ENCODE measurements at places on chromosomes 16 and 17.
A peak's percentile ranks its signal among the peaks of the same experiment; 100 is the strongest.

DNA sequence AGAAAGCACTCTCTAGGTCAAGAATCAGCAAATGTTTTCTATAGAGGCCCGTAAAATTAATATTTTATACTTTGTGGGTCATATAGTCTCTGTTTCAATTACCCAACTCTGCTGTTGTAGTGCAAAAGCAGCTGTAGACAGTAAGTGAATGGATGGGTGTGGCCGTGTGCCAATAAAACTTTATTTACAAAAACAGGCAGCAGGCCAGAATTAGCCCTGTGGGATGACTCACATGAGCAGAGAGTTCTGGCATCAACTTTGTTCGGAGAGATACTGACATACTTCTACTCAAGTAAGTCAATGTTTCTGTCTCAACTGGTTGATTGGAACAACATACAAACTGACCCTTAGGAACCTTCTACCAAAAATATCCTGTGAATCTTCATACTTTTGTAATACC lies 616.2 kb downstream of the MAF start:
- DNase-seq = no peak

- DNase-seq = no peak
These were observed 94.3 kb downstream of the SDK2 start for GRCh38 chr17:73549841-73550430.

DNA sequence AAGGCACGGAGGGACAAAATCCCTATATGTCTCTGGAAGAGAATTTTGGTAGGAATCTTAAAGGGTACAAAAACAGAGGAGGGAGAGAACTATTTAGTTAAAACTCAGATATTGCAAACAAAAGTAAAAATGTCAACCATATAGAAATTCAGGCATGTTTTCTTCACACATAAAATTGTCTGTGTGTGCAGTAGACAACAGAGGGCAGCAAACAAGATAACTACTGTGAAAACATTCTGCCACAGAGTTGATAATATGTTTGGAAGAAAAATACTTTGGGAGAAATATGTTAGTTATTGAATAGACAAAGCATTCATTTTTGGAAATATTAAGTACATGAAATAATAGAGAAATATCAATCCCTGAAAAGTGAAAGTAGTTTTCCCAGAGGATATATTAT lies 56.2 kb downstream of the SNX11 start:
- DNase-seq = no peak

DNA sequence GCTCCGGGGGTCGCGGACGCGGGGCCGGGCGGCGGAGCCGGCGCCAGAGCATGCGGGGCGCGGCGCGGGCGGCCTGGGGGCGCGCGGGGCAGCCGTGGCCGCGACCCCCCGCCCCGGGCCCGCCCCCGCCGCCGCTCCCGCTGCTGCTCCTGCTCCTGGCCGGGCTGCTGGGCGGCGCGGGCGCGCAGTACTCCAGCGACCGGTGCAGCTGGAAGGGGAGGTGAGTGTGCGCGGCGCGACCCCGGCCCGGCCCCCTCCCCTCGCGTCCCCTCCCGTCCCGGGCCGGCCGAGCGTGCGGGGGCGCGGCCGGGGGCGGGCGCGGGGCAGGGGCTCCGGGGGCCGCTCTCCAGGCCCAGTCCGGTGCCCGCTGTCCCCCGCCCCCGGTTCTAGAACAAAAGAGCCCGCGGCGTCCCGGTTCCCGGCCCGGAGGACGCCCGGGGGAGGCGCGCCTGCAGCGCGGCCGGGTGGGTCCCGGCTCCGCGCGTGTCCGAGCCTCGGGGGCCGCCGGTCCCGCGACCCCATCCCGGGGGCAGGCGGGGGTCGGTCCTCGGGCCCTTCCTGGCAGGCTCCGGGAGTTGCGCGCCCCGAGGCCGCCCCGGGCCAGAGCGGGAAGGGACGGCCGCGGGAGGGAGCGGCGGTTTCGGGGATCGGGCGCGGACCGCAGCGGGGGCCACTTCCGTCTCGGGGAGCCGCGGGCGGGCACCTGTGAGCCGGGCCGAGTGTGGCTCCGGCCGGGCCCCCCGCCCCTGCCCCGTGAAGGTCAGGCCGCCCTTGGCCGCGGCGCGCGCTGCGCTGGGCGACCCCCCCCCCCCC lies 563 bp downstream of the METRNL start:
- no peak for DNase-seq

GRCh38 chr16:23979441-23979840 lies 143.7 kb downstream of the PRKCB start:
- DNase-seq = no peak

GRCh38 chr16:55130911-55131310 lies 193.1 kb upstream of the IRX6 start:
- no peak for DNase-seq

DNA sequence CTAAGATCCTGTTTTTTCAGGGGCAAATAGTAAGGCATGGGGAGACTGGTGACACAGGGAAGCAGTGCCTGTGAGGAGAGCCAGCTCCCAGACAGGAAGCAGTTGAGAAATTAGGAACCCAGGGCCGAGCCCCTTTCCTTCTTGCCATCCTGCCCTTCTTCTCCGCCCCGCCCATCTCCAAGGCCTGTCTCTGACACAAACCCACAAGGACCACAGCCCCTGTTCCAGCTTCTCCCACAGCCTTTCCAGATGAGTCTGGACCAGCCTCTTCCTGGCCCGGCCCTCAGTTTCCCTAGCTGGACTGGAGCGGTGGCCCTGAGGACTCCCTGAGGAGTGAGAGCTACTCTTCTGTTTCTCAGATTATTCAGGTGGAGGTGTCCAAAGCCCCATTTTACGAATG lies 9.9 kb downstream of the CCDC102A start:
- DNase-seq = no peak

GRCh38 chr16:50153596-50154419 lies 702 bp downstream of the TENT4B start:
- peak; percentile 39 for DNase-seq

GRCh38 chr16:88439706-88440105 lies 13.4 kb upstream of the ZFPM1 start:
- DNase-seq = no peak

- no peak for DNase-seq
These were observed 16.3 kb downstream of the HS3ST4 start for GRCh38 chr16:25707982-25708583.

DNA sequence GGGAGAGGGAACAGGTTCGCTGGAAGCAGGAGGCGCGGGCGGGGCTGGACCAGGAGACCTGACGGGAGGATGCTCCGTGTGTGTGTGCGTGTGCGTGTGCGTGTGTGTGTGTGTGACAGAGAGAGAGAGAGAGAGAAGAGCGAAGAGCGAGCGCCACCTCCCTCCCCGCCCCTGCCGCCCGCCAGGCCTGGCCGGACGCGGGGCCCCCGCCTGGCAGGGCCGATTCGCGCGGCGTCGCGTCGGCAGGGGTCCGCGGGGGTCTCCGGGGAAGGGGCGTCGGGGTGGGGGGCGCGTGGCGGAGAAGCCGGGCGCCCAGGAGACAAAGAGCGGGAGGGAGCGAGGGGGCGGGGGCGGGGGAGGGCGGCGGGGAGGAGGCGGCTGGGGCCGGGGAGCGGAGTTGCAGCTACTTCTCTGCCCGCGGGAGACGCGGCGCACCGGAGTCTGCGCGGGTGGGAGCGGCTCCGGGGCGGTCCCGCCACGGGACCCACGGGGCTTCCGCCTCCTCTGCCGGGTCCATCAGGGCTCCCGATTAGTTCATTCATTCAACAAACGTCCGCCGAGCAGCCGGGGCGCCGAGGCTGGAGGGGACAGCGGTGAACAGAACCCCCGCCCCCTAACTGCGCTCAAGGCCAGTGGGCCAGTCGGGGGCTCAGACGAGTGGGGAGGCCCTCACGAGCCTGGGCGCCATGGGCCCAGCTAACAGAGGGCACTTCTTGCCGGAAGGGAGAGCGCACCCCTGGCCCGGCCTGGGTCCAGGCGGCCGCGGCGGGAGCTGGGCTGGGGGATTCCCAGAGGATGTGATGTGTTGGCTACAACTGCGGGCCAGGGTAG lies at the start of gene SAMD14:
Gene SAMD14 (minus strand): TSS at position 433 of the 831 bp plus-strand sequence. CDS start 5,201 bp downstream, outside the sequence.
- peak; percentile 60 for DNase-seq

DNA sequence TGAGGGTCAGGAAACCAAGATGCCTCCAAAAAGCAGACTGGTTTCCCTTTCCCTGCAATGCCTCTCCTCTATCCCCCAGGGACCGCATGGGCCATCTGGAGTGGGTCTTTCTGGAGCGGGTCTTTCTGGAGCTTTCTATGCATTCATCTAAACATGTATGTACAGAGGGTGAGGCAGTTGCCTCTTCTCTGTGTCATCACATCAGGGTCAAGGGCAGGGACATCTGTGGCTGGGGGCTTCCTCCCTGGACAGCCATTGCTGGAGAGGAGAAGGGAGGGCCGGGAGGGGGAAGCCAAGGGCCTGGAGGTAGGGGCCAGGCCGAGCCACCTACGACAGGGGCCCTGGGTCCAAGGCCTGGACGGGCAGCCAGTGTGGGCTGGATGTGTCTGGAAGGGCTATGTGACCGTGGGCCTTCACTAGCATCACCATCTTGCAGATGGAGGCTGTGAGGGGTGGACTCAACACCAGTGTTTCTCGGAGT lies 840 bp downstream of the ADCY7 start:
- no peak for DNase-seq

GRCh38 chr17:73335591-73336407 lies 24.0 kb upstream of the CDC42EP4 start:
- no peak for DNase-seq

DNA sequence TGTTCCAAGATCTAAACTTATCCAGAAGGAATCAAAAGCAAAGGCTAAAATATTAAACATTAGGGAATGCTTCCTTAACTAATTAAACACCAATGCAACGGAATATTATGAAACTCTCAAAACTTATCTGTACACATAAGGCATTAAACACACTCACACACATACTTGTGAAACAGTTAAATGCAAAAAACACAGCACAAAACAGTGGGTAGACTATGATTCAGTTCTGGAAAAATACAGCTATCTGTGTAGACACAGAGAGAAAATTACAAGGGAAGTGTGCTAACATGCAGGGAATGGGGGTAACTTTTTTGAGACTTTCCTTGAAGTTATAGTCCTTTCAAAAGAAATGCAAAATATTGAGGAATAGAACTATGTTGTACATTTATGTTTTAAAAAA lies 36.7 kb upstream of the CCL1 start:
- DNase-seq = no peak

- no peak for DNase-seq
These were observed 113.6 kb downstream of the SNX29 start for GRCh38 chr16:12090151-12090530.

DNA sequence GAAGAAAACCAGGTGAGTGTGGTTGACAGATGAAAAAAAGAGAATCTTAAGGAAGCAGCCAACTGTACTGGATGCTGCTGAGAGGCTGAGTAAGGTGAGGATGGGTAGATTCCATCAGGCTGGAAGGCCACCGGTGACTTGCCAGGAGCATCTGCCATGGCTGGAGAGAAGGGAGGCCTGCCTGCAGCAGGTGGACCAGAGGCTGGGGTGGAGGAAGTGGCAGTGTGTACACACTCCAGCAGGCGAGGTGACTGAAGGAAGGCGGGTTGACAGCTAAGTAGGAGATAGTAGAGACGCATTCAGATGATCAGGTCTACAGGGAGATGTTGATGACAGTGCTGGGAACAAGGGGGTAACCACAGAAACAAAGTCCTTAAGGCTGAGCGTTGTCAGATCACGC lies 69.5 kb downstream of the USP43 start:
- no peak for DNase-seq

DNA sequence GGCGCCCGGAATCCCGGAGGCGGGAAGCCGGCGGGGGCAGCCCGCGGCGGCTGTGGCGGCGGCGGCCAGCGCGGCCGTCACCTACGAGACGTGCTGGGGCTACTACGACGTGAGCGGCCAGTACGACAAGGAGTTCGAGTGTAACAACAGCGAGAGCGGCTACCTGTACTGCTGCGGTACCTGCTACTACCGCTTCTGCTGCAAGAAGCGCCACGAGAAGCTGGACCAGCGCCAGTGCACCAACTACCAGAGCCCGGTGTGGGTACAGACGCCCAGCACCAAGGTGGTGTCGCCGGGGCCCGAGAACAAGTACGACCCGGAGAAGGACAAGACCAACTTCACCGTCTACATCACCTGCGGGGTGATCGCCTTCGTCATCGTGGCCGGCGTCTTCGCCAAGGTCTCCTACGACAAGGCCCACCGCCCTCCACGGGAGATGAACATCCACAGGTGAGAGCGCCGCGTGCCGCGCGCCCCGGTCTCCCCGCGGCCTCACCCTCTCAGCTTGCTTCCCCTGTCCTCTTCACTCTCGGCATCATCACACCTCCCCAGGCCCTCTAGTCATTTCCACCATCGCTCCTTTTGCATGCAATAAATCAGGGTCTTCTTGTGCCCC lies 706 bp downstream of the SHISA6 start:
- no peak for DNase-seq

GRCh38 chr16:75836347-75837010 lies 110.2 kb upstream of the CPHXL start:
- no peak for DNase-seq

GRCh38 chr16:17392127-17392856 lies 78.5 kb downstream of the XYLT1 start:
- no peak for DNase-seq

GRCh38 chr17:7478276-7479212 lies 887 bp downstream of the ZBTB4 start:
- DNase-seq = peak; percentile 75

GRCh38 chr17:76586741-76587487 lies 1.3 kb upstream of the ST6GALNAC2 start:
- no peak for DNase-seq

- no peak for DNase-seq
These were observed 47.1 kb downstream of the EPN2 start for GRCh38 chr17:19284005-19284959.

DNA sequence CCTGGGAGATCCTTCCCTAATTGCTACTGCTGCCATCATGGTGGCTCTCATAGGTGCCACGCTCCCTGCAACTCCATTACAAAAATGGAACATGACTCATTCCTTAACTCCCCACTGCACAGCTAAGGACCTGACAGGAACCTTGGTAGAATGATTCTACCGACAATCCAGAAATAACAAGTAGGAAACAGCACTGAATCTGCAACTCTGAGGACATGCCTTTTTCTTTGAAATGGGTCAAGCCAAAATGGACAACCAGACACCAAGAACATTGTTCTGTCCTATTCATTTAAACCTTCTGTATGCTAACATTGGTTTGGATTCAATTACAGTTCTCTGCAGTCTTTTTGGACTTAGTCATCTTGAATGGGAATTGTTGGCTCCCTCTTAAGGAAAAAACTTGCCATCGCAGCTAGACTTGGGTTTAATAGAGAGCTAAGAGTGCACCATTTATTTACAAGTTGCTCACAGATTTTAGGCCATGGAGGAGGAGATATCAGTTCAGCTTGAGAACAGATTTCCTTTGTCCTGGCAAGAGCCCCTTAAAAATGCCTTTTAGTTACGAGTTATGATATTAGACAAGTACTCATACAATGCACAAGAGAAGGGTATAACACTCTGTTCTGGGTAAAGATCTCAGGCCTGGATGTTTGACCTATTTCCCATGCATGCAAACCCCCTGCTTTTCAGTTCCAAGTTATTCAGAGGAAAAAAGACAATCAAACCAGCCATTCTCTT lies 20.9 kb upstream of the NSRP1 start:
- no peak for DNase-seq

DNA sequence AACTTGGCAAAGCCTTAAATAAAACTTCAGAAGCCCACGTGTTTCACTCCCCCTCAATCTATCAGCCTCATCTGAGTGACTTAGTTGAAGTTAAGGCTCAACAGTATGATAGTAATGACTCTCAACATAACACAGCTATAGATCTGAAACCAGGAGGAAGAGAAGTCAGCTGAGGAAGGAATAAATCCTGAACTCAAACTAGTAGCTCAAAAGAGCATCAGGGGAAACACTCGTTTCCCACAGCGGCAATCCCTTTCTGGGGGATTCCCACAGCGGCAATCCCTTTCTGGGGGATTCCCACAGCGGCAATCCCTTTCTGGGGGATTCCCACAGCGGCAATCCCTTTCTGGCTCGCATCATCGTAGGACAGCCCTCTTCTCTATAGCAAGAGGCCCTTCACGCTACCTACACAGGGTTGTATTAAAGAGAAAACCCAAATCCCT lies 56.8 kb downstream of the ZZEF1 start:
- DNase-seq = no peak

GRCh38 chr16:29700253-29700987 lies 21.4 kb downstream of the QPRT start:
- peak; percentile 76 for DNase-seq

All from femur (tissue), 1 donor.